Stimulated activated CD4-positive, alpha-beta T cell treated with anti-CD3 and anti-CD28 coated beads, Interleukin-12 subunit alpha, Interleukin-12 subunit beta, amount 100 ng/mL, for 48 hours (primary cell): ENCODE measurements at places on chromosomes 5 and 9.

- no peak for DNase-seq
Observed at GRCh38 chr5:53871775-53872174, 311.3 kb downstream of the NDUFS4 start.

- no peak for DNase-seq
Observed at GRCh38 chr9:121360601-121361374, 9.3 kb downstream of the STOM start.

DNA sequence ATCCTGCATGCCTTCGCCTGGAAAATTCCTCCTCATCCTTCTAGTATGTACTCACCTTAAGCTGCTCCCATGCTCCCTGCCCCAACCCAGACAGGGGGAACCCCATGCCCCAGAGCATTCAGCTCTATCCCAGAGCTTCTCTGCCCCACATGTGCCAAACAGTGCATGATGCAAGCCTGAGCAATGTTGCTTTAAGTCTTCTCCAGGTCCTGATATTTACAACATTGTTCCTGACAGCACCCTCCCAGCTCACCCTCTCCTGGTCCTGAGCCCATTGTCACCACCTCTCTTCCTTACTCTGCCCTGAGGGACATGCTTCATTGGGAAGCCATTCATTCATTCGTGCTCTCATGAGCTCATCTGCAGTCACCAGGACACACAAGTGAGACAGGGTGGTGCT, 23.4 kb upstream of the BARX1 start:
- DNase-seq = no peak

- no peak for DNase-seq
Observed at GRCh38 chr5:170115925-170116324, 10.2 kb downstream of the FOXI1 start.

DNA sequence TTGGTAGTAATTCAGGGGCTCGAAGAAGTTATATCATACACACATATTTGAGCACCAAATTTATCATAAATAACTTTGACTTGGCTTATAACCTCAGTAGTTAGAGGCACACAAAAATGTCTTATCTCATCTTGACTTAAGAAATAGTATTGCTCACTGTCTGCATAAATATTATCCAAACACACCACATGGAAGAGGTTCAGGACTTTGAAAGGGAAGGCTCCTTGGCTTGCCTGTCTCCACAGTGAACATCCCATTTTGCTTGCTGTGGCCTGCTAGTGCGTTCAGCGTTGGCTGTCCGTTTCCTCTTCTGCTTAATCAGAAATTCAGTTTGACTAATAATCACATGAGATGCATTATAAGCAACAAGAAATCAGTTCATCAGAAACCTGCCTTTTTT, 13.9 kb downstream of the GRXCR2 start:
- DNase-seq = no peak

DNA sequence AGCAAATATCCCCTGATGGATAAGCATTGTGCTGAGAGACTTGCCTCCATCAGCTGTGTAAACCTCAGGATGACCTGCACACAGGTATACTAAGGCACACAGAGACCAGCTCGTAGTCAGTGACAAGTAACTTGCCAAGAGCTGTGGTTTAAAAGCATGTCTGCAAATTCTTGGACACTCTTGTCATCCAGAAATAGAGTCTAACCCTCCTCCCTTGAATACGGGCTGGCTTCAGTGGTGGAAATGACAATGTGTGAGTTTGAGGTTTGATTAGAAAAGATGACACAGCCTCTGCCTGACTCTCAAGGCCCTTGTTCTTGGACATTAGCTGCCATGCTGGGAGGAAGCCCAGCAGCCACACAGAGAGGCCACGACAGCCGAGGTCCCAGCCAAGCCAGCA, 114.4 kb downstream of the GADD45G start:
- no peak for DNase-seq

GRCh38 chr9:137786511-137786920, 91.1 kb upstream of the CACNA1B start:
- DNase-seq = no peak

DNA sequence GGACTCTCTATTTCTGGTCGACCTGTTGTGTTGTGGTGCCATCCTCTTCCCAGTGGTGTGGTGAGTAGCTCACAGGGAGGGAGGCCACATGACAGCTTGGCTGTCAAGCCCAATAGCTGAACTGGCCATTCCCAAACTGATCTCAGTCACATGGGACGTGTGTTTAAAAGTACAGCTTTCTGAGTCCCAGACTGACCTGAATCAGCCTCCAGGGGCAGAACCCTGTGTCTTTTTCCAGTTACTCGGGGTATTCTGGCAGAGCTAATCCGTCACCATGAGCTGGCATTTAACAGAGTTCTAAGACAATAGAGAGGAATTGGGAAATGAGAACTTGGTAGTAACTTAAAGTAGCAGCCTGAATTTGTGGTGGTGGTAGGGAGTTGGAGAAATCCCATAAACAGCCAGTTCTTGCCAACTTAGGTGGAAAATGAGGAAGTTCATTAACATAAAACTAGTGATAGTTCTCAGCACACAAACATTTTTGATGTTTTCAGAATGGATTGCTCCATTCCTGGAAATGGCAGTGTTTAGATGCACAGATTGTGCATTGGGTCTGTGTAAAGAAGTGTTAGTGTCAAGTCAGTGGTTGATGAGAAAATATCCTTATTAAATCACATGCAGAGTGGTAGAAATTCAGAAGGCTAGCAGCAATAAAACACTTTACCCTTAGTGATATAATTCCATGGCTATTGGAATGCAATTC, 50.9 kb downstream of the GPR107 start:
- no peak for DNase-seq

DNA sequence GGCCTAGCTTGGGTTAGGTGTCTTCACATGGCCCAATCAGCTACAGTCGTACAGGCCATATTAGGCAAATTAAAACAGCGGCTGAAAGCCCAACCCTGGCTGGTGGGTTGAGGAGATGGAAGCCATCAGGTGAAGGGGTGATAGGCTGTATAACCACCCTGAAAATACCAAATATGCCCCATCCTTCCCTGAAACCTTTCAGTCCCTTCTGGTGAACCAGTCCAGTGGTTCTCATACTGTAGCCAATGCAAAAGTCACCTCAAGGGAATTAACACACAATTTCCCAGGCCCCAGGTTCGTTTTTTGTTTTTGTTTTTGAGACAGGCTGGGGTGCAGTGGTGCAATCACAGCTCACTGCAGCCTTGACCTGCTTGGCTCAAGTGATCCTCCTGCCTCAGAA, 19.8 kb upstream of the KCNV2 start:
- DNase-seq = no peak

GRCh38 chr5:59693492-59694309, 199.8 kb downstream of the PDE4D start:
- no peak for DNase-seq

DNA sequence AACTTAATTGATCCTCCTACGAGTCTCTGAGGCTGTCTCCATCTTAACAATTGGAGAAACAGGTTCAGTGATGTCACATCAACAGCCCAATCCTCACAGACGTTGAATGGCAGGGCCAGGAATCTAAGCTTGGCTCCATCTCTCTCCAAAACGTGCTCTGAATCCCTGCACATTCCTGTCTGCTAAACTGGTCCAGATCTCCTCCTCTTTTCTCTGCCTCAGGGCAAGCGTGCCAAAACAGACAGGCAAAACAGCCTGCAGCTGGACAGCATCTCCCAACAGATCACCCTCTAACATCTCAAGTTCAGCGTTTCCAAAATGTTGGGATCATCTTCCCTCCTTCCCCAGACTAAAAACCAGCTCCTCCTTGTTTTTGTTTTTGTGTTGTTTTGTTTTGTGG, 6.6 kb downstream of the FBP1 start:
- no peak for DNase-seq

GRCh38 chr5:77024490-77024889, 5.7 kb upstream of the AGGF1 start:
- no peak for DNase-seq

DNA sequence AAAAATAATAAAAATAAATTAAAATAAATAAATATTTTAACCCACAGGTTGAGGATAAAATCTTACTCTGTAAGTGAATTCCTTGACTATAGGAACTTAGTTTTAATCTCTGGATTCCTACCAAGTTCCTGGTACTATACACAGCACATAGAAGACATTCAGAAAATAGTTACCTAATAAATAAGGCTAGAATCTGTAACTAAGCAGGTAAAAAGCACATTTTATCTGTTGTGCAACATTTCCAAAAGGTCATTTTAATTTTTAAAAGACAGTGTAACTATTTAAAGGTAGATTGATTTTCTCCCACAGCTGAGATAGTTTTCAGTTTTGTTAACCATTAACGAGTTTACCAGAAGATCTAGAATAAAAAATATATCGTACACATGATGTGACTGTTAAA, 47.8 kb downstream of the MLANA start:
- DNase-seq = no peak
